ENCODE measurements at places on chromosomes 12 and 14.

- no peak for DNase-seq
Observed at GRCh38 chr14:89781046-89781445, 173.5 kb downstream of the EFCAB11 start.

GRCh38 chr14:40417777-40418401 lies 985.7 kb upstream of the FBXO33 start:
- no peak for DNase-seq

DNA sequence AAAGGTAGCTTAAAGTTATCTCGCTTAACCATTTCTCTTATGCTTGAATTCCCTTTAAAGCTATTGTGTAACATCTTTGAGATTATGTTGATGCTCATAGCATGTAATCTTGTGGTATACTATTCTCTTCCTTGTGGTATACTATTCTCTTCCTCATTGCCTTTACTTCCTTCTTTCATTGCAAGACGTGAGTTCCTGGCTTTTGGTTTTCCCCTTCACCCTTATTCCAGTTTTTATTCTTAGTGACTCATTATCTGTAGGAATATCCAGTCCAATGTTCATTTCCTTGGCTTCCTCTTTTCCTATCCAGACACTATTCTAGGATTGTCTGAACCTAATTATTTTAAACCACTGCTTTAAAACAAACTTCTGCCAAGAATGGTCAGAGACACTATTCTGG lies 564.0 kb downstream of the CCER1 start:
- DNase-seq = no peak

- DNase-seq = no peak
Observed at GRCh38 chr12:24705741-24706358, 243.1 kb downstream of the BCAT1 start.

DNA sequence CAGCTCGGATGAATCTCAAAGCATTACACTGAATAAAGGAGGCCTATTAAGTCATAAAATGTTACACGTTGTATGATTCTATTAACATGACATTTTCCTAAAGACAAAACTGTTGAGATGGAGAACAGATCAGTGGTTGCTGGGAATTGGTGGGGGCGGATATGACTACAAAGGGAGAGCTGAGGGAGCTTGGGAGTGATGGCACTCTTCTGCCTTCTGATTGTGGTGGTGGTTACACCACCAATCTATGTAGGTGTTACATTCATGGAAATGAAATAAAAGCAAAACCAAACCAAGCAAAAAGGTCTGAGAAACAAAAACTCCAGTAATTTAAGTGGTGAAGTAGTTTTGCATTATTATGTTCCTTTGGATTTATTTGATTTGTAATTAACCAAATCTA lies 16.4 kb upstream of the EVL start:
- no peak for DNase-seq

- DNase-seq = no peak
Observed at GRCh38 chr14:98280436-98280835, 991.6 kb downstream of the BCL11B start.

DNA sequence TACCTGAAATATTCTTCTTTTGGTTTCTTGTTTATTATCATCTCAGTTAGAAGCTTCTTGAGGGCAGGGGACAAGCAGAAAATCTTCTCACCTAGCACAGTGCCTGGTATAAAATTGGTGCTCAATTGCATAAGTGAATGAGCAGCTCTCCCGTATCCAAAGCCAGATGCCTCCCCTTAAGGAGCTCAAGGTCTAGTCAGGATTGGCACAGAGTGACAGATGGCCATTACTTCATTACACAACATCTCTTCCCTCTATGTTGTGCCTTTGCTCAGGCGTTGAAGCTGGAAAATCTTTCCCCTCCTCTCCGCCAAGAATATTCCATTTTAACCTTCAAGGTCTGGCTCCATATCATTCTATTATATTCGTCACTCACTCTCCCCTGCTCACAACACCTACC lies 3.6 kb downstream of the SLC4A8 start:
- DNase-seq = no peak

GRCh38 chr12:78864403-78864869 lies at the start of gene SYT1:
Gene SYT1, plus strand, starts transcription at chr12:78864774.
- DNase-seq = no peak

DNA sequence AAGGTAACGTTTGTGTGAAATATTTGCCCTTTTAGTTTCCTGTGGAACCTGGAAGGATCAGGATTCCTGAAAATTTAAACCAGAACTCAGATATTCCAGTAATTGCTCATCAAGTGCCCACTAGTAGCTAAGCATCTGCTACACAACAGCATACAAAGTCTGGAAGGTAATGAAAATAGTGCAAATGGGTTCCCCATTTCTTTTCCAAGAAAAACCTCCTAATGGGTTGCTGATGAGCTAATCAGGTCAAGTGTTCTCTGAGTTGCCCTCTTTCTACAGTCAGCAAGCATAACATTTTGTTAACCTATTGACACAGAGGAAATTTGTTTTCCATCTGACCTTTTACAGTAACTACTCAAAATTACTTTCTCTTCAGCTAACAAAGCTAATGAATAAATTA lies 83.6 kb upstream of the PMCH start:
- DNase-seq = no peak

GRCh38 chr14:77843195-77843594 lies 43.3 kb downstream of the ADCK1 start:
- DNase-seq = no peak

- no peak for DNase-seq
Observed at GRCh38 chr12:50222275-50222783, 55.2 kb upstream of the CERS5 start.

DNA sequence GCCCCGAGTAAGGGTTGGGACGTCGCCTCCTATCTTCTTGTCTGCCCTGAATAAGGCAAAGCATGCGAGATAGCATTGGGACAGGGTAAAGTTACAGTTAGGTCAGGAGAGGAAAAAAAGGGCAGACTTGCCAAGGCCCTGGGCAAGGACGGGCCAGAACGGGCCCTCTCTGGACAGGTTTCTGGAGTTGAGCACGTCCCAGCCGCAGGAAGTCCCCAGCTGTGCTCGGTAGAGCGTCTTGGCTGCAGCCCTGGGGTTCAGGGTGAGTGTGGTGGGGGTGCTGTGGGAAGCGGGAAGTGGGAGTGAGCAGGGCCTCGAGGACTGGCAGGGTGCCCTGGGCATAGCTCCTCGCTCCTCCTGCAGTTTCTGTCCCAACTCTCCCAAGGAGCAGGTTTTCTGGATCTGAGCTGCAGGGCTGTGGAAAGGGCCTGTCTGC lies 5.4 kb downstream of the RPS6KL1 start:
- DNase-seq = no peak

GRCh38 chr12:78703820-78704525 lies 160.6 kb upstream of the SYT1 start:
- no peak for DNase-seq

DNA sequence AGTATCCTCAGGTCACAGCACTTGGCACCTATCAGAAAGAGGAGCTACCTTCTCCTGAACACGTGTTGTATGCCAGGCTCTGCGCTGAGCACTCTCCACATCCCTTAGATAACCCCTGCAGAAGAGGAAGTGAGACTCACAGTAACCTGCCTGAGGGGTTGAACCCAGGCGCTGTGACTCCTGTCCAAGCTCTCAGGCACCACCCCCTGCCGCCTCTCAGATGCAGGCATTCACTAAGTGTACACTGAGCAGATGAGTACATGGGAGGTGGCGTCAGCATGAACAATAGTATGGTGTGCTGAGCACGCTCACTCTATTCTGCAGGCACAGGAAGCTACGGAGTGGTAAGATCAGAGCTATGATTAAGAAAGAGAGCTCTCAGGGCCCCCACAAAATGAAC lies 21.0 kb upstream of the RIC8B start:
- no peak for DNase-seq
